Chondrocyte (in vitro differentiated cells): ENCODE measurements at places on chromosomes 4 and X. TPM values are rescaled to one million over a fixed set of nuclear protein-coding genes. Genes with fewer than 3 reads are reported as not detected.

GRCh38 chr4:83297548-83298260 is 13.1 kb upstream of the COQ2 start:
- DNase-seq, result no peak

GRCh38 chr4:43855283-43855682 is 593.3 kb downstream of the KCTD8 start:
- DNase-seq, result no peak

- DNase-seq, result no peak
Observed at GRCh38 chrX:75642811-75643361, 120.0 kb upstream of the ZDHHC15 start.

The REPS2 gene
- total RNA-seq, result 2.0 to 2.4 TPM (median 2.2 TPM) in 3 replicates
